ENCODE measurements at places on chromosomes 16 and 17. TPM values are rescaled to one million over a fixed set of nuclear protein-coding genes. Genes with fewer than 3 reads are reported as not detected.

Gene CCL17
- total RNA-seq: not detected

DNA sequence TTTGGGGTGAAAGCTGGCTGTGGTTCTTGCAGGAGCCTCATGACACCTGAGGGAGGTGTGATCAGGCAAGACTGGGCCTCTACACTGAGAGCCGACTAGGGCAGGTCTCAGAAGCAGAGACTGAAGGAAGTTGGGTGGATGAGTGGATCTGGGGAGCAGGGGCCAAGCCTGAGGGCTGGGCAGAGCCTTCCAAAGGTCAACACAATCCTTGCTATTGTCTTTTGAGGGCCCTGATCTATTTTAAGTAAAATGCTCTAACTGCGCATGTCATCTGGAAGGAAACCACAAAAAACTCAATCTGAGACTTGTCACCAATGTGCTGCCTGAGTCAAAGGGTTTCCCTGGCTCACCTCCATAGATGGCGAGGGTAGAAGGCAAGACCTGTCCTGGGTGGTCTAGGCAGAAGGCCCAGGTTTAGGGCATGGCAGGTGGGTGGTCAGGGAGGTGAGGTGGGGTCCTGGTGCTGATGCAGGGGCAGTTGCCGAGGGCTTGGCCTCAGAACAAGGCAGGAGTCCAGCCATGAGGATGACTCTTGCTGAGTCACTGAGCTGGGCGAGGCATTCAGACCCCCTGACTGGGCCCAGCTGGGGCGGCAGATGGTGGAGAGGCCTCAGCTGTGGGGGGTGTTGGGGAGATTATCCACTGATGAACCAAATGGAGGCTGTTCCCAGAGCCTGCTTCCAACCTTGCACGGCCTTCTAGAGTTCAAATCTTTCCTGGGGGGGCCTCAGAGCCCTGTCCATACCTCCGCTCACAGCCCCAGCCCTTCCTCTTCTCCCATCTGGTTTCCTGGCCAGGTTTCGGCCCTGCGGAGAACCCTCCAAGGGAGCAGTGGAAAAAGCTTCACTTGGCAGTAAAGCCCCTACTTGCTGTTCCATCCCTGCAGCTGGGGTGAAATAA lies 5.1 kb downstream of the MVP start:
- peak; percentile 75 for DNase-seq

- DNase-seq: no peak
These were observed 2.8 kb downstream of the PTX4 start for GRCh38 chr16:1485847-1486496.

GRCh38 chr17:81888105-81888987 lies 3.0 kb downstream of the ALYREF start:
- no peak for DNase-seq

DNA sequence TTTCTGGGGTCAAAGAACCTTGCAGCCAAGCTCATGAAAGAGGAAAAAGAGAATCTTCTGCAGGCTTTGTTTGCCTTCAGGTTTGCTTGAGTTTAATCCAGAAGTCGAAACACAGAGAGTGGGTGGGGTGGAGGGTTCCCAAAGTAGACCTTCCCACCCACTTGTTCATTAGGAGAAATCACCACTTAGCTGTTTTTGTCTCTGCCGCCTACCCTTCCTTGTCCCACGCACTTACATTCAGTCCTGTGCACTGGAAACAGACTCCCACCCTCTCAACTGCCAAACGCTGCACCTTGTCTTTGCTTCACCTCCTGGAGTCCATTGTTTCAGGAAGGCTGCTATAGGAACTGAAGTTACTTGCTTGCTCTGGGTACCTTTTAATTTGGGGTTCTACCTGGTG lies 38.6 kb upstream of the RBFOX1 start:
- DNase-seq: no peak

GRCh38 chr17:71023249-71024030 lies 854.1 kb downstream of the KCNJ2 start:
- DNase-seq: no peak

Gene PRR29
- 0.20 TPM for total RNA-seq

Gene SGCA
- total RNA-seq: 155 TPM

- no peak for DNase-seq
These were observed 84.2 kb upstream of the LGALS9 start for GRCh38 chr17:27546624-27547300.

DNA sequence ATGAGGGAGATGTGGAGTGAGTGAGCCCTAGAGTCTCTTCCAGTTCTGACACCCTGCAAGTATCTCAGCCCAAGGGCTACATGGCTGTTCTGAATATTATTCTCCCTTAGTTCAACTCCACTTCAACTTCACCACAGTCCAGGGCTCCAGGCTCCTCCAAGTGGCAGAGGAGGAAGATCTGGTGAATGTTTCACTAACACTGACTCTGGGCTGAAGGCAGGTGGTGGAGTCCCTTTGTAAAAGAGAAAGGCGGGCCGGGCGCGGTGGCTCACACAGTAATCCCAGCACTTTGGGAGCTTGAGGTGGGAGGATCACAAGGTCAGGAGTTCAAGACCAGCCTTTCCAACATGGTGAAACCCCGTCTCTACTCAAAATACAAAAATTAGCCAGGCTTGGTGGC lies 13.6 kb downstream of the CCDC92B start:
- DNase-seq: no peak

- DNase-seq: no peak
These were observed 41.5 kb downstream of the NDEL1 start for GRCh38 chr17:8477171-8477570.

DNA sequence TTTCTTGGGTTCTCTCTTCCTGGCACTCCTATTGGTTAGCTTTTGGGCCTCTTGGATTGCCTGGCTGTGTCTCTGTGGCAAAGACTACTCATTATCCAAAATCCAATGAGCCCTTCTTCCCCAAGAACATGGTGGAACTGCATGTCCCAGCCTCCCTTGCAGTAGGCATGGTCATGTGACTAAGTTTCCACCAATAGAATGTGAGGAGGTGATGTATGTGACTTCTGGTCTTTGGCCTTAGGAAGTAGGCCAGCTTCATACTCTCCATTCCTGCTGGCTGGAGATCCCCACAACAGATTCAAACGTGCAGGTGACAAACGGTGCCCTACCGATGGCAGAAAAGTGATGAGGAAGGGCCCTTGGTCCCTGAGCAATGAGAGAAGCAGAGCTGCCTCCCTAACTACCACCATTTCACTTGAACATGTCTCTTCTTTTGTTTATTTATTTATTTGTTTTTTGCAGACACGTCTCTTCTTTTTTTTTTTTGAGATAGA lies 17.3 kb upstream of the SPN start:
- DNase-seq: no peak

Gene MFAP4
- 34.8 TPM for total RNA-seq

Gene CACNG3
- not detected for total RNA-seq

Gene BTBD17
- not detected for total RNA-seq

Gene PRAC2
- not detected for total RNA-seq

Gene ABCA8
- 38.6 TPM for total RNA-seq

- DNase-seq: no peak
These were observed 84.9 kb downstream of the RPA1 start for GRCh38 chr17:1914661-1915083.

GRCh38 chr17:81142301-81143199 lies 22.8 kb upstream of the PVALEF start:
- peak; percentile 86 for DNase-seq

DNA sequence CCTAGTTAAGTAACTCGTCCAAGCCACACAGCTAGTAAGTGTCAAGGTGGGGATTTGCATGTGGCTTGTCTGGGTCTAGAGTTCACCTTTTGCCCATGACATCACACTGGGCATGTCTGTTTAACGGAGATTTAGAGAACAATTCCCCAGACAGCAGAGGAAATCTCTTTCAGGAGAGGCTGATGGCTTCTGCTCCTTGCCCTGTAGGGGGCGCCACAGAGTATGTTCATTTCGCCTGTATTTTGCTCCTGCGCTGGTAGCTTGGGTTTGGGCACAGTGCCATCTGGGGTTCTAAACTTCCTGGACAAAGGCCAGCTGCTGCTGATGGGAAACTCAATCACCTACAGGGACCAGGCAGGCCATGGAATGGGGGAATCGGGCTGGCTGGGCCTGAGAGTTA lies 20.4 kb downstream of the OTOA start:
- no peak for DNase-seq

DNA sequence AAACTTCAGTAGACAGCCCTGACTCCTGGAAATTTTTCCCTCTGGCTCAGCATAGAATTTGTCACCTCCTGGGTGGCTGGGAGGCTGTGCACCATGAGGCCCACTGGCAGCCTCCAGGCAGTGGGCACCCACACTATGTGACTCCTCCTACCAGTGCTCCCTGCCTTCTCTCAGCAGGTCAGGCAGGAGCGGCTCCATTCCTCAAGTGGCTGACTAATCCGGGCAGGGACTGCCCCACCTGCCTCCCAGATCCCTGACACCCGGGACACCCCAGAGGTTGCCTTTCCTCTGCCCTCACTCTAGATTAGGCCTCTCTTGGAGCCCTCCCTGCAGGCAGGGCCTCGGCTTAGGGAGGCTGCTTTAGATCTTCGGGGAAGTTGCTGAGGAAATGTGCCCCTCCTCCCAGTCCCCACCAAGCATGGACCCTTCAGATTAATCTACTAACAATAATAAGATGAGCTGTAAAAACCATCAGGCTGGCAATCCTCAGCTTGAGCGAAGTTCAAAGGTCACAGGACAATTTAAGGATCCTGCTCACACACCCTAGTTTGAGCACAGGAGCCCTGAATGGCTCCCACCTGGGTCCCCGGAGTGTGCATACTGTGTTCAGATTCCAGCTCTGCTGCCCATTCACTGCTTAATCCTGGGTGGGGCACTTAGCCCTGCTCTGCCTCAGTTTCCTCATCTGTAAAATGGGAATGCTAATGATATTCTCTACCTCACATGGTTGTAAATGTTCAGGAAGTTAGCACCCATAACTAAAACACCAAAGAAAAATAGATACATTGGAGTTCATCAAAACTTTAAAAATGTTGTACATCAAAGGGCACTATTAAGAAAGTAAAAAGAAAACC lies 10.0 kb upstream of the MYCBPAP start:
- DNase-seq: no peak

Gene TMEM101
- total RNA-seq: 20.7 TPM

Gene SRL
- 426 TPM for total RNA-seq

DNA sequence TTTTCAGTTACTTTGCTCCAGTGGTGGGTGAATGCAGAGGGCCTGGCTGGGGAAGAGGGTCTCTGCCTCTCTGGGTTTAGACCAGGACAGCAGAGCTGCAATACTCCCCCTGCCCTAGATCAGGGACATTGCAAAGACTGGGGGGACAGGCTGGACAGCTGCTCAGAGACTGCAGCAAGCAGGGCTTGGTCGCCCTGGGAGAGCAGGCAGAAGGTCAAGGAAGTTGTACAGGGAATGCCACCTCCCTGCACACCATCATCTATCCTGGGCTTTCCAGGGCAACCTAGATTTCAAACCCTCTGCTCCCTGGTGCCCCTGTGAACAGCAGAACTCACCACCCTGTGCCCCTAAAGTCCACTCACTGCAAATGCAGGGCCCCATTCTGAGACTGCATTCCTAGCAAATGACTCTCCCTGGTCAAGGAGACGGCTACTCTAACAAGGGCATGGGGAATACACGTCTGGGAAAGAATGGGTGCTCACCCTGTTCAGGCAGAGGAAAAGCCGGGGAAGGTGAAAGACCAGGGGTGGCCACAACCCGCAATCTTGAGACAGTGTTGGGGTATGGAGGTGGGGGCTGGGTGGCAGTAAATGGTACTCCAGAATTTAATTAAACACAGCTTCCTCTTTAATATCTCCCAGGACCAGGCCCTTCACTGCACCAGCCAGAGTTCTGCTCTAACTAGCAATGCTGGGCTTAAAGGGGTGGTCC lies 1.0 kb downstream of the KIFC3 start:
- DNase-seq: no peak

- no peak for DNase-seq
These were observed 32.8 kb downstream of the TBC1D16 start for GRCh38 chr17:80002690-80003490.

- peak; percentile 63 for DNase-seq
These were observed 849 bp downstream of the CAPN15 start for GRCh38 chr16:528111-529011.

Gene HEATR9
- not detected for total RNA-seq

DNA sequence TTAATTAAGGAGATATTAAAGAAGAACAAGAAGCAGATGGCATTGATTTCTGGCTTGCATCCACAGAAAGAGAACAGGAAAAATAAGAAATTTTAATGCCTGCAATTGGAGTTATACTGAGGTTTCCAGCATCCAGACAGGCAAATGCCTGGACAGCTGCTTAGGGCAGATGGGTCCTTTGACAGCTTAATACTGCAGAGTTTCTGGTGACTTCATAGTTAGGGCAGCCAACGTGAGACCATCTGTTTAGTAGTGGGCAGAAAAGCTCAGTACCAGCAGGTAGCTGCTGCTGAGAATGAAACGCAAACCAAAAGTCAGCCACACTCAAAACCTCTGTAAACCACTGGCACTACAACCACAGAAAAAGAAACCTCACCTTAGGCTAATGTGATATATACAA lies 109.8 kb downstream of the CDK5R1 start:
- no peak for DNase-seq

DNA sequence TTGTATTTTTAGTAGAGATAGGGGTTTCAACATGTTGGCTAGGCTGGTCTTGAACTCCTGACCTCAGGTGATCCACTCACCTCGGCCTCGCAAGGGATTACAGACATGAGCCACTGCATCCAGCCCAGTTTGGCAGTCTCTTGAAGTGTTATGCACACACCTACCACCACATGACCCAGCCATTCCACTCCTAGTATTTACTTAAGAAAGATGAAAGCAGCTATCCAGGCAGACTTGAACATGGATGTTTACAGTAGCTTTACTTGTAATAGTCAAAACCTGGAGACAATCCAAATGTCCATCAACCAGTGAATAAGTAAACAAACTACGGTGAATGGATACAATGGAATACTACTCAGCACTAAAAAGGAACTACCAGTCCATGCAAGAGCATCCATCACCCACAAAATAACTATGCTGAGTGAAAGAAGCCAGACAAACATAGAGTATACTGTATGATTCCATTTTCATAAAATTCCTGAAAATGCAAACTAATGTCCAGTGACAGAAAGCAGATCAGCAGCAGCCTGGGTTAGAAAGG lies 37.8 kb upstream of the RASD1 start:
- DNase-seq: no peak

Gene SLC7A6OS
- 14.2 TPM for total RNA-seq

Gene THOC6
- total RNA-seq: 11.3 TPM

DNA sequence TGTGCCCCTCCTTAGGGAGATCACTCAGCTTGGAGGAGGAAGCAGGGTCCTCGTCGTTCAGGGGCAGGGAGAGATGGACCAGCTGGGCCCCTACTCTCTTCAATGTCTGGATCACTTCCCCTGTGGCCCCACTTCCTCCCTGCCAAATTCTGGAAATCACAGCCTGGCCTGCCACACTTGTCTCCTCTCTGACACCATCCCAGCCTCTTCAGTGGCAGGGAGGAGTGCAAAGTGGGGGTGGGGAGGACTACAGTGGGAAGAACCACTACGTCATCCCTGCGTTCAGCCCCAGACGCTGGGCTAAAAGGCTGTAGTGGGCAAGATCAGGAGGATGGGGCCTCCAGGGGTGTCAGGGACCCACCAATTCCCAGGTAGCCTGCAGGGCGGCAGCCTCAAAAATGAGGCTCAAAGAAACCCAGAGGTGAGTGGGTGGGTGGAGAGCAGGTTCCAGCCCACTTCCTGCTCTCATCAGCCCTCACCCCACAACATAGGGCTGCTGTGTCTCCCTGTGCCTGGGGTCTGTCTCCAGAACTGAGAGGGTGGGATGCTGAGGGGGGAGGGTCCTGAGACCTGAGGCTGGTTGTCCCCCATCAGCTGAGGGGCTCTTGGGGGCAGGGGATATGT lies 25.0 kb upstream of the TAC4 start:
- no peak for DNase-seq

GRCh38 chr17:27635275-27635823 lies 4.4 kb downstream of the LGALS9 start:
- no peak for DNase-seq

Data from left ventricle myocardium superior (tissue), 1 donor.